MV-4-11 (cell line): ENCODE measurements at places on chromosomes 4 and X.

DNA sequence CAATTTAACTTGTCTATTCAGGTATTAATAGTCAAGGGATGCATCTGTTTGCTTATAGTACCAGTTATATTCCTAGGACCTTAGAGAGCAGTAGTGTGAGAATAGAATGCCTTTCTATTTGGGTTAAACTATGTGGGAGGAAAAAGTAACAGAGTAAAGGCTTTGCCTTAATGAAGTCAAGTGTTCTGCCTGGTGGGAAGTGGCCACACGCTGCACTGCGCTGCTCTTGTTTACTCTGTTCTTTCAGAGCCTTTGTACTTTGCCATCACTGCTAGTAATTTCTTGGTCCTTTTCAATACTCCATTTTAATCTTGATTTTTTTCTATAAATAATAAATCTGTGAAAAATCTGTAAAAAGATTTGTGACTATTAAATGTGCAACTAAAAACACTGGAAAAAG, 38.0 kb downstream of the YIPF6 start:
- DNase-seq, result no peak

DNA sequence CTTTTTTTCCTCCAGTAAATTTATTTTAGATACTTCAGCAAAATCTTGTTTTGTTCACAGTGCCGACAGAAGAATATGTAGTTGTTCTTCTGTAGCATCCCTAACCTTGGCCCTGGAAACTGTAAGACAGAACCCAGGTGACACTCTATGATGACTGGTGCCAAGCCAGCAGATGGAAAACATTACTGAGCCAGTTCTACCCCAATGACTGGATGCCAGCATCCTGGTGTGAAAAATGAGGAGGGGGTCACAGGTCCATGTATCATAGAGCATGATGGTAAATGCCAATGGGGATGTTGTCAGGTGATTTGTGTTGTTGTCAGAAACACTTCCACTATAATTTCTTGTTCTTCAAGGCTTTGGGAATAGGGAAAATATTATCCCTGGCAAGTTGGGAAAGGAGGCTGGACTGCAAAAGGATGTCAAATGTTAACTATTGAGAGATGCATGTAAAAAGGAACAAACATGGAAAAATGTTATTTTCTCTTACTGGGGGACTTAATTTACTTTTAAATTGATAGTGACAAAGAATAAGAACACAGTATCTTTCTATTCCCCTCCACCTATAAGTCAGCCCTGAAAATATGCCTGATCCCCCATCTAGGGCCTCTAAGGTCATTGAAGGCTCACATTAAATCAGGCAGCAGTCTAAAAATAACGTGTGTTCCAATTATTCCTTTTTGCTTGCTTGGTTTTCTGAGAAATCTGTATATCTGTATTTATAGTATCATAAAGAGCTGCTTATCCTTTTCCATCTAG, 159.8 kb downstream of the RASL11B start:
- no peak for DNase-seq

DNA sequence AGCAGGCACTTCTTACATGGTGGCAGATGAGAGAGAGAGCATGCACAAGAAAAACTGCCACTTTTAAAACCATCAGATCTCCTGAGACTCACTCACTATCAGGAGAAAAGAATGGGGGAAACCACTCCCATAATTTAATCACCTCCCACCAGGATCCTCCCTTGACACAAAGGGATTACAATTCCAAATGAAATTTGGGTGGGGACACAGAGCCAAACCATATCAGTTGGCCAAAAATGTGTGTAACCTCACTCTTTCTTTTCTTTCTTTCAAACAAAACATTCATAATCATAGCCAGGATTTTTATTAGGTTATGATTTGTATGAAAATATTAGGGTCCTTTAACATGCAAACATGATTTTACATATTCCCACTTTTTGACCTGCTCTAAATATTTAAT, 222.1 kb downstream of the PCDH18 start:
- no peak for DNase-seq

- DNase-seq, result no peak
These were observed 24.2 kb upstream of the C4orf50 start for GRCh38 chr4:6042293-6043063.

GRCh38 chr4:24935856-24936255, 23.0 kb upstream of the CCDC149 start:
- DNase-seq, result peak; percentile 65

GRCh38 chr4:3302786-3303564, 10.2 kb downstream of the RGS12 start:
- DNase-seq, result peak; percentile 44

DNA sequence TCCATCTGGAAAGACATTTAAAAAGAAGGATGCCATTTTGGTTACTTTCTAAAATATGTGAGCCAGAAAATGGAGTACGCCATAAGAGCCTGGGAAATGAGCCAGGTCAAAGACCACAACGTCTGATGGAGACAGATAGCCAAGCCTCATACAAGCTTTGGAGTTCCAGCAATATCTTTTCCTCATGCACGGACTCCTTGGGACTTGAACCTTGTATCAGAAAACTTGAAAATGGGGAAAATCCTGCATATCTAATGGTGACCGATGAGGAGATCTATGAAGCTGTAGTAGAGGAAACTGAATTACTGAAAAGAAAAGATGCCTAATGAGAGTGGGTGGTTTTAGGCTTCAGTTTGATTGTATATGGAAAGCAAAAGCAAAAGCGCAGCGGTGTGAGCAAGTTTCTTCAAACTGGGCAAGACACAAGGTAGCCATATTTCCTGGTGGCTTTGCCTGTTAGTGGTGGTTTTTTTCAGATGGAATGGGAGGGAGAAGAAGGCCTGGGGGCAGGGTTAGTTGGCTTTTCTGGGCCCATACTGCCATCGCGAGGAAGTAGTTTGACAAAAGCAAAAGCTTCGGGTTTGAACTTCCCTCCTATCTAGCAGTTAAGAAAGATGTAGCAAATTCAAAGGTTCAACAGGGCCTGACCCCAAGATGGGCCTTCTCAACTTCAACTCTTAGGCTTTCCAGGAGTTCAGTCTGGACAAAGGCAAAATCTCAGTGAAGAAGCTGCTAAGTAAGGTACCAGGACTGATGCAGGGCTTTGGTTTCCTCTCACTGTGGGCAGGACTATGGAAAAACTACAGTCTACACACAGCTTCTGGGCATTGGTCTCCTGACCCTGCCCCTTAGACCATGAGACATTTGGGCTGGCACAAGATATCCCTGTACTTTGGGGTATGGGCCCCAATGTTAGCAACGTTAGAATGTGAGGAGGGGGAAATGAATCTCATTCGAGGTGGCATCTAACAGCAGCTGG, 210.0 kb upstream of the STK26 start:
- peak; percentile 88 for DNase-seq
